ENCODE measurements at places on chromosomes 12 and 14.

GRCh38 chr12:105365231-105365630 lies 34.7 kb downstream of the C12orf75 start:
- no peak for DNase-seq

GRCh38 chr12:9032202-9032964 lies 43.0 kb downstream of the KLRG1 start:
- DNase-seq, result no peak

GRCh38 chr14:33676135-33676566 lies 274.7 kb downstream of the EGLN3 start:
- DNase-seq, result peak; percentile 73

DNA sequence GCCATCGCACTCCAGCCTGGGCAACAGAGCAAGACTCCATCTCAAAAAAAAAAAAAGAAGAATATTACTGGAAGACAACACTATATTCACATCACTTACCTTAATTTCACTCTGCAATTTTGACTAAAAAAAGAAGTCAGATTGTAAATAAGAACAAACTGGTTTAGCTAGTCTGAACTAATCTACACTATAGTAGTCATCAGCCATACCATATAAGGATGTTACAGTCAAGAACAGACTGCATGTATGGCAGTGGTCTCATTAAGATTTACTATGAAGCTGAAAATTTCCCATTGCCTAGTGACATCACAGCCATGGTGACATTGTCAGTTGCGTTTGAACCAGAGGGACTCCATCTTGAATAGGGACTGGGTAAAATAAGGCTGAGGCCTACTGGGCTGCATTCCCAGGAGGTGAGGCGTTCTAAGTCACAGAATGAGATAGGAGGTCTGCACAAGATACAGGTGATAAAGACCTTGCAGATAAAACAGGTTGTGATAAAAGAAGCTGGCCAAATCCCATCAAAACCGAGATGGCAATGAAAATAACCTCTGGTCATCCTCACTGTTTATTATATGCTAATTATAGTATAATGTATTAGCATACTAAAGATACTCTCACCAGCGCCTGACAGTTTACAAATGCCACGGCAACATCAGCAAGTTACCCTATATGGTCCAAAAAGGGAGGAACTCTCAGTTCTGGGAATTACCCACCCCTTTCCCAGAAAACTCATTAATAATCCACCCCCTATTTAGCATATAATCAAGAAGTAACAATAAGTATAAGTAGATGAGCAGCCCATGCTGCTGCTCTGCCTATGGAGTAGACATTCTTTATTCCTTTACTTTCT lies 51.2 kb downstream of the OSBPL8 start:
- DNase-seq, result no peak

GRCh38 chr12:110931315-110931728 lies 10.9 kb upstream of the MYL2 start:
- DNase-seq, result no peak

DNA sequence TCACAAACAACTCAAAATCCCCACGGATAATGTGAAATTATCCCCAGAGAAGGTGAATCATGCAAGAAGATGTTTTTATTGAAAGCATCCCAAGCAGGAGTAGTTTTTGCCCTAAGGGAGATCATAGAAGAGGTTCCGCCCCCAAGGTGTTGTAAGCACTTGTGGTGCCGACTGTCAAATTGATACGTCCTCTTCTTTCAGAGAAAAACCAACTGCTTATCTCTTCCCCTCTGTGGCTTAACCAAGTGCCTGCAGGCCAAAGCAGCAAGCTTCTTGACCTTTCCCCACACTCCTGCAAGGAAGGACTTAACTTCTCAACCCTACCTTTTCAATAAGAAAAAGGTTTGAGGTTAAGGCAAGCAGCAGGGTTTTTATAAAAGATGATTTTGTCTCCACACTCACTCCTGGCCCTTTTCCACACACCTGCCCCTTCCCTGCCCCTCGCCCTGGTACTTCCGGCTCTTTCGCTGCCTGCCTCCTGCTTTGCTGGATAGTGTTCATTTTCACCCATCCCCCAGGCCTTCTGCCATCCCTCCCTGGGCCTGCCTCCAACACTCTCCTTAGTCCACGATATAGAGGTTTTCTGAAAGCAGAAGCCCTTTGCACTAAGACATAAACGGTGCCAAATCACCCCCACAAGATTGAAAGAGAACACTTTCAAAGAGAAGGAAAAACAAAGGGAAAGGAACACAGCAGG lies 114.5 kb downstream of the EGLN3 start:
- no peak for DNase-seq

DNA sequence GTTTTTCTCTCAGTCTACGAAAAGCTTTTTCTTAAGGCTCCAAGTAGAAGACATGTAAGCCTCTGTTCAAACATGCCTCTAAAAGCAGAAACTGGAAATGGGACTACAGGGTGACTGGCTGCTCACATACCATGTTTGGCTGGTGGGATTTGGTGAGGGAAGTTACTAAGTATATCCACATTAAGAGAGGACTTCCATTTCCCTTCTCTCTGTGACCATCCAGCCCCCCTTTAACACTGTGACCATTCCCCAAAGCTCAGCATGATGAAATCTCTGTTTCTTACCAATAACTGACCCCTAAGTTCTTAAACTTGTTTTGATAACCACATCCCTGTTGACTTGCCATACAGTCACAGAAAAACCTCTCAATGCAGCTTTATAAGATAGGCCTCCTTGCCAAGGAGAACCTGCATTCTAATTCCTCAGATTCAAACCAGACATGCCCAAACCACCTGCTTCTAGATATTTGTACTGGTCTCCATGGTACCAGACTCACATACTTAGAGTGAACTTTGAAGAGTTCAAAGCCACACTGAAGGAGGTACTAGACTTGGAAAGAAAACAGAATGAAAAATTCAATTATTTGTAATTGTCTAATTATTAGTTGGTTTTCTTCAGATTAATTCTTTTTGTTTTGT lies 102.2 kb downstream of the VEZT start:
- DNase-seq, result peak; percentile 81

- no peak for DNase-seq
Observed at GRCh38 chr14:86708846-86709339, 1178.9 kb downstream of the FLRT2 start.

DNA sequence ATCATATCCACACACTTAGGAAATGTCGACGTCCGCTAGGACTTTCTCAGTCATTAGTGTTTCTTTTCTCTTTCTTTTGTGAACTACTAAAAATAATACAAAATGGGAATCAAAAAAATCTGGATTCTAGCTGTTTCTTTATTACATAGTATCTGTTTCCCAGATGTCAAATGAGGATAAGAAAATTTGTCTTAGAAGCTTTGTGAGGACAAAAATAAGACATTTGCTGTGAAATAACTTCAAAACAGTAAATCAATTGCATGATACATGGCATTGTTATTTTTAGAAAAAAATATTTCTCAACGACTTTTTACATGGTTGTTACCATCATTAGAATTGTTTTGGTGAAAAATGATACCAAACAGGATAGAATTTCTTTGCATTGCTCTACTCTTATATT lies 71.4 kb upstream of the IFNG-AS1 start:
- DNase-seq, result no peak

- no peak for DNase-seq
Observed at GRCh38 chr12:102435827-102436436, 44.4 kb downstream of the IGF1 start.

GRCh38 chr14:26917086-26917485 lies 319.3 kb upstream of the NOVA1 start:
- peak; percentile 50 for DNase-seq

DNA sequence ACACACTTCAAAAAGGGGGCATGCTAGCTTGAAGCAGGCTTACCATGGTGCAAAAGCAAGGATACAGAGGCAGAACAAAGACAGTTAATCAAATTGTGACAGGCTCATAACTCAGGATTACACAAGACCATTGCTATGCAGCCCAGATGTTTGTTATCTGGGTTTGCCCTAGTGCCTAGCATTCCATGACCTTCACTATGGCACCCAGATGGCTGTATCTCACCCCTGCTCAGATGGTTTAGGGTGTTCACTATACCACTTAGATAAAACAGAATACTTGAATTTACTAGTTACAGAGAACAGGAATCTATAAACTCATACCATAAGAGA lies 56.2 kb downstream of the SDR9C7 start:
- DNase-seq, result no peak

DNA sequence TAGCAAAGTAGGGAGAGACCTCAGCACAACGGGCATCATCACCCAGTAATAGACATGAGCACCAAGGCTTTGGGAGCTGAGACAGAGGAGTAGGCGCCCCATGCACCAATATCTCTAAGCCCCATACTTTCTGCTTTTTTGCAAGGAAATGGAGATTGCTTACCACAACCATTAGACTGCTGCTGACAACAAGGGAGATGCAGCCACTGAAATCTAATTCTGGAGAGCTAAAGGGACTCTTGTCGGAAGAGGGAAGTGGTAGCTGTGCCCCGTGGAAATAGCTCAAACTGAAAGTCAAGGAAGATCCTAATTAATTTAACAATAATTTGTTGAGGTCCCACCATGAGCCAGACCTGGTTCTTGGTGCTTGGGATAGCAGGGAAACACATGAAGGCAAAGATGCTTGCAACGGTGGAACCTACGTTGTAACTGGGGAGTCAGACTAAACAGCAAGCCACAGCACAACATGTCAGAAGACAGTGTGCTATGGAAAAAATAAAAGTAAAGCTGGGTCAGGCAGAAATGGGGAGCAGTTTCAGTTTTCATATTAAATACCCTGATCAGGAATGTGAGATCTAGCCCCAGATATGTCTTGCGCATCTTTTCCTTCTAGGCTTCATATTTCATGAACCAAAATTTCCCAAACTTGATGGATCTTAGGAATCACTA lies 1131.0 kb downstream of the BCL11B start:
- no peak for DNase-seq

DNA sequence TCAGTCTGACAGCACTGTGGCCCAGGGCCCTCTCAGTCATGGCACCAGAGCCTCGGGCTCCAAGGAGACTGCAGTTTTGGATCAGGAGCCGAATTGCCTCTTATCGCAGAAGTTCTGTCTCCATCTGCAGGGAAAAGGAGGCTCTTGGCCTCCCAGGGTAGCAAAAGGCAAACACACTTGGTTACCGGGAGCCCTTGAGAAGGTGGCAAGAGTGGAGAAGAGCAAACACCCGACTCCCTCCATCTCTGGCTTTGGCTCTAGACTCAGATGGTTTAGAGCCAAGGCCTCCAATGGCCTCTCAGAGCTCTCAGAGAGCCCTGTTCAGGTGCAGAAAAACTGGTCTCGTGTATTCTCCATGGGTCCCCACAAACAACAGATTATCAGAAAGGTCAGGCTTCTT lies 44.6 kb downstream of the NINJ2 start:
- DNase-seq, result no peak

DNA sequence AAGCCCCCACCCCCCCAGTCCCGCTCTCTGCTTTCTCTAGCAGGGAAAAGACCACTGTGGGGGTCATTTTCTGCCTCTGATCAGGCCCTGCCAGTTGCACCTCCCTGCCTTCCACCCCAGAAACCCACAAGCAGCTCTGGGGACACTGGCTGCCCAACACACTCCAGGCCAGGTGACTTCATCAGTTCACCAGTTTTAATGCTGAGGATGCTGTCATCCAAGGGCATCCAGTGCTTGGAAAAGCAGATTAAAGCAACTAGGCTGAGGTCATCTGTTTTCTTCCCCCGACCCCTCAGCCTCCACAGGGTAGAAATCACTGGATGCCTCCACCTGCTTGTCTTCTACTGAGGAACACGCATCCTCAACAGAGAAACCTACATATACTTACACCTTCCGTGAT lies 282.4 kb downstream of the DPF3 start:
- no peak for DNase-seq

DNA sequence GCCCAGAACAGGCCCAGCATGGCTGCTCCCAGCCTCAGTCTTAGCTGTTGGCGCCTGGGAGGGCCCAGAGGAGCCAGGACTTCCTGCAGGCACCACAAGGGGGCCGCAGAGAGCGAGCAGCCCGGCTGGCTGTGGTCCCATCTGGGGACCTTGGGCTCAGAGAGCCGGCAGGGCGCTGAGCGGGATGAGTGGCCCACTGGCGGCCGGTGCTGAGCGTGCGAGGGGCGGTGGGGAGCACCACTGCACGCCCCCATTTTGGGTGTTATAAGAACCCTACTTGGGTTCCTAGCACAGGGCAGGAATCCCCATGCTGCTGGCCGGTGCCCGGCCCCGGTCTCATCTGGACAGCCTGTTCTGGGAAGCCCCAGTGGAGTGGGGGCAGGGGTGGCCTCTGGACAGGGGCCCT lies 25.9 kb upstream of the CRIP2 start:
- peak; percentile 54 for DNase-seq

- DNase-seq, result no peak
Observed at GRCh38 chr12:452667-453210, 7.0 kb upstream of the B4GALNT3 start.

- DNase-seq, result no peak
Observed at GRCh38 chr14:94139421-94139820, 10.0 kb upstream of the IFI27L2 start.

DNA sequence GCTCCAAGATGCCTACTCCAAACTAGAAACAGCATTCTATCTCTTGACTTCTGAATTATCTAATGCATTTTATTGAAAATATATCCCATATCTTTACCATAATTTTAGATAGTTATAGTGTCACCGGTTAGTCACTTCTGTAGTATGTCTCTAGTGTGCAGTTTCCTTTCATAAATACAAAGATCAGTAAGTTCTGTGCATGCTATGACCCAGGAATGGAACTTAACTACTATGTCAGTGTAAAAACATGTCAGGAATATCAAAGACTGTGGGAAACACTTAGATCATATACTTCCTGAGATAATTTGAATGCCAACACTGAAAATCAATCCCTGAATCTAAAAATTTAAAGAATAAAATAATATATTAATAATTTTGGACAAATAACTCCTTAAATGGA lies 237.6 kb downstream of the ATXN7L3B start:
- no peak for DNase-seq

DNA sequence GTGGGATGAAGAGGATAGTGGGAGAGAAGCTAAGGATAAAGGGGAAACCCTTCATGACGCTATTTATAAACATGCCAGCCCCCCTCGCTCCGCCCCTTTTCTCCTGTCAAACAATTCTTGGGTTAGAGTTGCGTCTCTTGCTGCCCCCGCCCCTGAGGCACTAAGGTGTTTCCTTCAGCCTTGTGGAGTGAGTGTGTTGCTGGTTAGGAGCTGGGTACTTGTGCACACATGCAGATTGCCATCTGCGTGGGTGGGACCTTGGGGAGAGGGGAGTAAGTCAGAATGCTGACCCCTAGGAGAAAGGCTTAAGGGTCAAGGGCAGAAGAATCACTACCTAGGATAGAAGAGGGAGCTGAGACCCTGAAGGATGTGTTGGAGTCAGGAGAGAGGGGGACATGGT lies 5.4 kb downstream of the FOXJ2 start:
- no peak for DNase-seq

GRCh38 chr12:46267825-46268582 lies 839 bp downstream of the SLC38A1 start:
- DNase-seq, result peak; percentile 38

Measured in iris pigment epithelial cell (primary cell).